ENCODE measurements at places on chromosomes 16 and 17.
A peak's percentile ranks its signal among the peaks of the same experiment; 100 is the strongest.

DNA sequence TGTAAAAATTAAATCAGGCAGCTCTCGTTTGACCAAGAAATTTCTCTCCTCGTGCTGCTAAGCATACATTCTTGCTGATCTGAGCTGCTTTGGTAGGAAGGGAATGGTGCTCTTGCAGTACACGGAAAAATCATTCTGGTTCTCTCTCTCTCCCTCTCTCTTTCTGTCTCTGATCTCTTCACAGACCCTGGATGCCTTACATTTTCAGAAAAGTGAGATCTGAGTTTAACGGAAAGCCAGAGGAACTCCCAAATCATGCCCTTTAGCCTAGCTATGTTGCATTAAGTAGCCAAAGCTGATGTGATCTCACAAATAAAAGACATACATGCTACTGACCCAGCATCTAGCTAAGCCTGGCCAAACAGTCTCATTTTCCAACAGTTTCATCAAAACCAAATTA lies 4.0 kb downstream of the CA10 start:
- DNase-seq, result no peak

- DNase-seq, result no peak
These were observed 1.4 kb upstream of the SLC25A10 start for GRCh38 chr17:81710514-81711308.

DNA sequence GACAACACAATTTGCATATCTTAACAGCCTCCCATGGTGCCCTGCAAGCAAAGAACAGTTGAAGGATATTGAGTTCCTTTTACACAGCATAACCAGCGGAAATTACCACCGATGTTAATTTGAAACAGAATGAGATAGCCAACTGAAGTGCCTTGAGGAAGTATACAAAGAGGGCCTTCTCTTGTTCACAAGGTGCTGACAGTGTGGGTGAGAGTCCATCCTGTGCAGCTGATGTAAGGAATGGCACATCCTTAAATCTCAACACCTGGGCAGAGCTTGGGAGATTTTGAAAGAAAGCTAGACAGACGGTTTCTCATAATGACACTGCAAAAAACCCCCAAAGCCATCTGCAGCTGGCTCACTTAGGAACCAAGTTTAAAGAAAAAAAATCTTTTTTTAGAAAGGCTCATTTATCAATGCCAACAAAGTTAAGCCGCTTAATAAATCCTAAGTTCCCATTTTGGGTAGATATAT lies 818.6 kb downstream of the KCNJ2 start:
- DNase-seq, result no peak

DNA sequence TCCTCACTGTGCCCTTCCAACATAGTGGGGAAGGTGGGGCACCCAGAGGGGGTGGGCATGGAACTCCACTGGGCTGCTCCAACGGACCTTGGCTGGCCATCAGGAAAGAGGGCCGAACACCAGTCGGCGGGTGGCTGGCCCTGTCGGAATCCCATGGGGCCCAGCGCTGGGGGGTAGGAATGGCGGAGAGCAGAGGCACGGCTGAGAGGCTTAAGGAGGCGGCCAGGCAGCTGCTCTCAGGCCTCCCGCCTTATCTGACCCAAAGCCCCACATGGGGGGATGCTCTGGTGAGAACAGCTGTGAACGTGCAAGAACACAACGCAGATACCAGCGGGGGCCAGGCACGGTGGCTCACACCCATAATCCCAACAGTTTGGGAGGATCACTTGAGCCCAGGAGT lies 4.4 kb upstream of the MYO1C start:
- no peak for DNase-seq

DNA sequence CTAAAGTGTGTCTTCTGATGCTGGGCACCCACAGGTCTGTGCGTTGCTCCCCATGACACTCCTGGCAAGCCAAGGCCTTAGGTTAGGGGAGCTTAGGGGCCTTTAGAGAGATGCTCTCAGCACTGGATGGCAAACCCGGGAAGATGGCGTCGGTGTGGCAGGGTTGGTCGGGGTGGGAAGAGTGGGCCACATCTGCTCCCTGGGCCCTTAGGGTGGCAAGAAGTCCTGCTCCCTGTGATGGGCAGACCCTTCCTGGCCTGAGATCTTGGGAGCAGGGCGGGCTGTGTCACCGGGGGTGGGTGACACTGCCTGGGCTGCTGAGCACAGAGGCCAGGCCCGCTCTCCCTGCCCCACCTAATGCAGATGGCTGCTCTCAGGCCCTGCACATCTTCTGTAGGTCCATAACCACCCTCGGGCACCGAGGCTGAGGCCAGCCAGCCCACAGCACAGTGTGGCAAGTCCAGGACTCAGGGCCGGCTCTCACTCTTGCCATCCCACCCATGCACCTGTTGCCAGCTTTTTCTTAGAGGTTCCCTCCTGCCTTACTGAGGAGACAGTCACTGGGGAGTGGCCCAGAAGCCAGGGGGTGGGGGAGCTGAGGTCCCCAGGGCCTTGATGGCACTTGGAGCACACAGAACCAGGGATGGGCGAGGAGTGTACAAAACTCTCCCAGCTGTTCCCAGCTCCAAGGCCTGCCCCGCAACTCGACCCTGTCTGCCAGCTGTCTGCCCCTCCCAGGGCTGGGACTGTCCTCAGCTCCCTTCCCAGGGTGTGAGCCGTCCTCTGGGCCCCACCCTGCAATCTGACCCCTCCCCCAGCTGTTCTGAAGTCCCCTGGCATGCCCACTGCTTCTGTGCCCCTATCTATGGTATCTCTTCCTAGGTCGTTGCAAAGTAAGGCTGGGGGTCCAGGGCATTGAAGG lies 4.4 kb upstream of the MTSS2 start:
- DNase-seq, result no peak

- no peak for DNase-seq
These were observed 20.4 kb downstream of the KRT12 start for GRCh38 chr17:40846515-40847144.

DNA sequence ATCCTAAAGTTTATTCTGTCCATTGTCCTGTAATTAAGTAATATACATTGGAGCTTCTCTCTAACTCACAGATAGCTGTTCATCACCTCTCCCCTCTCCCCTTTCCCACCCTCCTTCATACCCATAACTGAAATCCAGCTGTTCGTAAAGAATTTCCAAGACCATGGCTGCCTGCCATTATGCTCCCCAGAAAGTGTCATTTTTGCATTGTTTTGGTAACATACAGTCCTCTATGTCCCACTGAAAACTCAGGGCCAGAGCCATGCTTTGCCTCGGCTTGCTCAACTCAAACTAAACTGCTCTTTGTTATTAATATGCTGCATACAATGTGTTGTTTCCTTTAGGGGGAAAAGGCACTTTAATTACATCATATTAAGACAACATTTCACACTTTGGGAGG lies 132.0 kb downstream of the MRTFB start:
- DNase-seq, result no peak

DNA sequence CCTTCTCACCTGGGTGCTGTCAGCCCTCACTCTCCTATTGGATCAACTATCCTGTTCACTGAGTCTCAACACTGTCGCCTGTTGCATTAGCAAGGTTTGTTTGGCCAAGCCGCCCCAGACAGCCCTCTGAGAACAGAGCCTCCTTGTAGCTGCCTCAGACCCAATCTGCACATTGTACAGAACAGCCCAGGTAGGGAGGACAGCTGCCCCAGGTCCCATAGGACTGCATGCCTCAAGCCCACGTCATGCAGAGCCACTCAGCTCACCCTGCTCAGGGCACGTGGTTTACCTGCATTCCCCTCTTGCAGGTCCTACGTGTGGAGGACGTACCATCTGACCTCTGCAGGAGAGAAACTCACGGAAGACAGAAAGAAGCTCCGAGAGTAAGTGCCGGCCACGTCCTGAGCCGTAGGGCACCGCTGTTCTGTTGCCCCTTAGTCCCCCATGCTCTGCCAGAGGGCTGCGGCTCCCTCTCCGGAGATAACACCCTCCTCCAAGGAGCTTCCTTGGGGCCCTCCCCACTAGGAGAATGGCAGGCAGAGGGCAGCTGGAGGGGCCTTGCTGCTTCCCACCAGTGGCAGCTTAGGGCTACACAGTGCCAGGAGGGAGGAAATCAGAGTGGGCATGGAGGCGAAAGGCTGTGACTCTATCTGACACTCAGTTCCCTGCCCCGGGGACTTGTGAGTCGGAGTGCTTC lies 2.8 kb downstream of the SNRNP25 start:
- no peak for DNase-seq

DNA sequence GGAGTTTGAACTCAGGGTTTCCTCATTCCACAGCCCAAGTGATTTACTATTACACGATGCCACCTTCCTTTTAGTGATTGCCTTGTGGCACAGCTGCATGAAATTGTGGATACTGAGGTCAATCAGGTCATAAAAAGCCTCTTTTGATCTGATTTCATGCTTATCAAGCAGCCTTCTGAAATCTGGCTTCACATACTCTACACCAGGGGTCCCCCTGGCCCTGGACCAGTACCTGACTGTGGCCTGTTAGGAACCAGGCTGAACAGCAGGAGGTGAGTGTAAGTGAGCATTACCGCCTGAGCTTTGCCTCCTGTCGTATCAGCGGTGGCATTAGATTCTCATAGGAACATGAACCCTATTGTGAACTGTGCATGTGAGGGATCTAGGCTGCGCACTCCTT lies 13.8 kb downstream of the SLFN5 start:
- no peak for DNase-seq

DNA sequence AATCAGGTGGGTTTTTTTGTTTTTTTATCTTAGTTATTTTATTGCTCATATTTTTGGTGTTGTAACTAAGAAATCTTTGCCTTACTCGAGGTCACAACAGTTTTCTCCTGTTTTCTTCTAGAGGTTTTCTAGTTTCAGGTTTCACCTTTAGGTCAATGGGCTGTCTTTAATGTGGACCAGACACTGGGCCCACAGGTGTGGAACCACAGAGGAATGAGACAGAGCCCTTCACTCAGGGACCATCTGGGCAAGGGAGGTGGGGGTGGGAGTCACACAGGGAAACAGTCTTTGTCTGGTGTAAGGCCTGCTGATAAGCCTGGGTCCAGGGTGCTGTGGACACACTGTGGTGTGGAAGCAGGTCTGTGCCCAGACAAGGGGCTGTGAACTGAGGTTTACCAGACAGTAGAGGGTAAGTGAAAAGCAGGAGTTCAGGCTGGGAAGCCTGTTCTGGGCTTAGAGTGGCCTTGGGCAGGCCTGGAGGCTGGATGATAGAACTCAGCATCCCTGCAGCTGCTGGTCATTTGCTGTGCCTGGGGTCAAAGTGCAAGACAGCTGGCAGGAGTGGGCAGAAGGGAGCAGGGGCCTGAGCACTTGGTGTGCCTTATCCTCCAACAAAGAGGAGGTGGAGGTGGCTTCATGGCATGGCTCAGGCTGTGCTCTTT lies 75.6 kb downstream of the SPECC1 start:
- DNase-seq, result no peak

DNA sequence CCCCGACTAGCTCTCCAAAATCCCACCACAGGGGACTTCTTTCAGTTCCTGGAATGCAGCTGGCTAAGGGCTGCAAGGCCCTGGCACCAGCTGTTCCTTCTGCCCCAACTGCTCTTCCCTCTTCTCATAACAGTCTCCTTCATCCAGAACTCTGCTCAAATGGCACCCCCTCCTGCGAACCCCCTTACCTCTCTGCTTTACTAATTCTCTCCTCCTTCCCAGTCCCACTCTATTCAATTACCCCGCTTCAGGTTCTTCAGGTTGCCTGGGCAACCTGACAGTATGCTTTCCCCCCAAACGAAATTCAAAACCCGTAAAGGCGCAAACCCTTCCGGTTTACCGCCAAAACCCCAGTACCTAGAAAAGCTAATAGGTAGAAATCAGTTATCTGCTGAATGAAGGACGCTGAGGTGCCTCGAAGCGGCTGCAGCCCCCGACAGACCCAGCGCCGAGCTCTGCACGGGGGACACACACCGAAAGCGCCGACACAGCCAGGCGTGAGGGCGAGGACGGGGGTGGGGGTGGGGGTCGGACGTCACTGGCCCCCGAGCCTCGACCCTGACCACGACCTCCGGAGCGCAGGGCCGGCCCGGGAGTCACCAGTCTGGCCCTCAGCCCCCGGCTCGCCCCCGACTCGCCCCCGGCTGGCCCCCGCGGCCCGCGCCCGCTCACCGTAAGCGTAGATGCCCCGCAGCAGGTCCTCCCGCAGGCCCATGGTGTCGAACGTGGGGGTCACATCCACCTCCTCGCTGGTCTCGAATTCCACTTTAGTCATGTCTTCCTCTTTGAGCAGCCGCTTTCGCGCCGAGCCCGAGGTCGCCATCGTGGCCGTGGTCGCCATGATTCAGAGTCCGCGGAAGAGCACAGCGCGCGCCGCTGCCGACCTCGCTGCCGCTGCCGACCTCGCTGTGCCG lies 550 bp downstream of the EIF4A3 start:
- no peak for DNase-seq

GRCh38 chr16:9372934-9373890 lies 281.8 kb downstream of the HAPSTR1 start:
- no peak for DNase-seq

GRCh38 chr16:804193-805048 lies 3.9 kb upstream of the GNG13 start:
- no peak for DNase-seq

GRCh38 chr16:84955427-84955826 lies 55.9 kb downstream of the ZDHHC7 start:
- DNase-seq, result no peak

DNA sequence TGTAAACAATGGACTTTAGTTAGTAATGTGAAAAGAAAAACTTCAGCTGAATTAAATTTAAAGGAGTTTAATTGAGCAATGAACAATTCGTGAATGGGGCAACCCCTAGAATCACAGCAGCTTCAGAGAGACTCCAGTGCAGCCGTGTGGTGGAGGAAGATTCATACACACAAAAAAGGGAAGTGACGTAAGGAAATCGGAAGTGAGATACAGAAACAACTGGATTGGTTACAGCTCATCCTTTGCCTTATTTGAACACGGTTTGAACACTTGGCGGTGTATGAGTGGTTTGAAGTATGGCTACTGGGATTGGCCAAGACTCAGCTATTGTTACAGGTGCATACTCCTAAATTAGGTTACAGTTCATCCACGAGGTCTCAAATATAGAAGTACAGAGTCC lies 460.4 kb upstream of the ASIC2 start:
- DNase-seq, result no peak

GRCh38 chr17:60284709-60285108 lies 107.2 kb downstream of the USP32 start:
- no peak for DNase-seq

- DNase-seq, result no peak
These were observed 612 bp downstream of the CISD3 start for GRCh38 chr17:38730526-38731379.

GRCh38 chr17:67386965-67387551 lies 10.0 kb downstream of the PITPNC1 start:
- peak; percentile 81 for DNase-seq

- DNase-seq, result no peak
These were observed 16.5 kb upstream of the SLC35G3 start for GRCh38 chr17:35210741-35211140.

All from stimulated activated CD4-positive, alpha-beta T cell treated with anti-CD3 and anti-CD28 coated beads, Interleukin-2, amount 100 ng/mL, for 48 hours (primary cell).